ENCODE measurements at places on chromosomes 2 and 18.

GRCh38 chr2:158586491-158586890 is 129.7 kb downstream of the PKP4 start:
- DNase-seq: no peak

DNA sequence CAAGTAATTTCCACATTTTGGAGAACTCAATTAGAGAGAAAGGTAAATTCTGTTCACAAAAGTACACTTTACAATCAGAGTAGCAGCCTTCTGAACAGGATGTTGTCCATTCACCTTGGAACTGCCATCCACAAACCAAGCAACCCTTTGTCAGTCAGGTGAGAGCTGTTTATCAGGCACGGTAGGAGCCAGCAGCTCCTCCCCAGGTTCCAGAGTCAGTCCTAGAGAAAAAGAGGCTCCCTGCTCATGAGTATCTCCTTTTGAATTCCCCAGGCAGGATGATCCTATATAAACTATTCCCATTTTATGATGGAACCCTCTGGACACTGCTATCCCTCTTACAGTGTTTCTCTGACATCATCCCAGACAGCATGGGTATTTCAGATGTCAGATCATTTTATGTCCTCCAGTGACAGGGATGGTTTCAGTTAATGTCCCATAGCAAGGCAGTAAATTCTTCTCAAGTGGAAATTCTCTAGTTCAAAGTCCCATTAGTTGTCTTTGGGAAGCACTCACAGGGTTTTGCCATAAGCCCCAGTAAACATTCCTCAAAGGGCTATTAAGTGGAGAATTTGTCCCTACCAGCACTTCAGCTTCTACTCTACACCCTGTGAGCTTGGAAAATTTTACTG is 34.5 kb upstream of the CSRNP3 start:
- DNase-seq: no peak

- no peak for DNase-seq
Observed at GRCh38 chr2:221096706-221097567, 475.2 kb downstream of the EPHA4 start.

DNA sequence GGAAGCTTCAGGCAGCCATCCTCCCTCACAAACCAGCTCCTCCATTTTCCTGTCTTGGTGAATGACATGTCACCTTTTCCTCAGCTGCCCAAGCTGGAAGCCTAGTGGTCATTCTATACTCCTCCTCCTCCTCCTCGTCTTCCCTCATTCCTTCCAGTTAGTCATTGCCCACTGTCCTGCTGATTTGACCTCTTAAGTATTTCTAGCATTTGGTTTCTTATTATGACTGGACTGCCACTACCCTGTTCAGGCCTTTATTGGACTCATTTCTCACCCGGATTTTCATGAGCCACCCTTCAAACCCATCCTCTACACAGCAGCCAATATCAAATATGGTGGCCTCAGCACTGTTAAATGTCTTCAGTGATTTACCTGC is 21.9 kb upstream of the MGAT5 start:
- DNase-seq: no peak

- peak; percentile 79 for DNase-seq
Observed at GRCh38 chr18:2978661-2979106, 34.3 kb downstream of the LPIN2 start.

DNA sequence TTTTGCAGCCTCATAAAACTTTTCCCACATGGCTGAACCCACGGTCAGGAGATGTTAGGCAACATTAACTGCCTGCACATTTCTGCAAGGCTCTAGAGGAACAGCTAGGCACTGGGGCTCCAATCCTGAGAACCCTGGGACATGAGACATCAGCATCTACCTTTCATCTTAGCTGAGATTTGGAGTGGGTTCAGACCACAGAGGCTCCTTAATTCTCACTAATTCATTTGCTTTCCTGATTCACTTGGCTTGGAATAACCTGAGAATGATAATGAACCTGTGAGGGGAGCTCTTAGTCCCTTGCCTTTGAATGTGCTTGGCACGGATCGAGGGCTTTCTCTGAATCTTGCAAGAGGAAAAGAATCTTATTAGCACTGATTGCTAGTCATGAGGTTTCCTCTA is 266.2 kb downstream of the FIGN start:
- DNase-seq: no peak

GRCh38 chr2:46225730-46226129 is 71.5 kb upstream of the EPAS1 start:
- DNase-seq: no peak

DNA sequence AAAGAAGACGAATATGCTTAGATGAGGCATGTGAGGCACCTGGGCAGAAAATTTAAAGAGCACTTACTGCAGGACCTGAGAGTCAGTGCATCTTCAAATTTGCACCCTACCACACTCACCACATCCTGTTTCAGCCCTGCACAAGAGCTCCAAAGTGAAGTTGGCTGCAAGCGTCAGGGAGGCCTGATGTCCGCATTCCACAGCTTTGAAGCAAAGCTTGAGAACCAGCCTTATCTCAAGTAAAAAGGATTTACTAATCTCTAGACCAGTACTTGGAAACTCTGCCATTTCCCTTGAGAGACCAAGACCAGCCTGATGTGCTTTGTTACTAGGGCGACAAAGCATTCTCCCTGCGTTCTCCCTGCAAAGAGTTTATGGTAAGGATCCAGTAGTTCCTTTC is 3.4 kb upstream of the ASNSD1 start:
- DNase-seq: peak; percentile 73

GRCh38 chr2:10173258-10174005 is 50.9 kb downstream of the RRM2 start:
- DNase-seq: no peak

DNA sequence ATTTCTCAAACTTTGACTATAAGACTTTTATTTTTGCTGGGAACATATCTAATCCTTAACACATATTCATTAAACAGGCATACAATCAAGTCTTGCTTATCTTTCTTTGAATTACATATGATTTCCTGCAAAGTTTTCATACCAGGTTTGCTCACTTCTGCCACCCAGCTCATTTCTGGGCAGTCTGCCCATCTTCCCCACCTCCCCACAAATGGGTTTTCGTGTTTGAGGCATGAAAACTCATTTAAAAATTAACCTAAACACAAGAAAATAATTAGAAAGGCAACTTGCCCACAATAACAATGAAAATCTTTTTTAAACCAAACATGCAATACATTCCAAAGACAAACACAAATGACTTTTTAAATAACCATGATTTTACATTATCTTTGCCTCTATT is 3.4 kb downstream of the CHST9 start:
- DNase-seq: no peak

DNA sequence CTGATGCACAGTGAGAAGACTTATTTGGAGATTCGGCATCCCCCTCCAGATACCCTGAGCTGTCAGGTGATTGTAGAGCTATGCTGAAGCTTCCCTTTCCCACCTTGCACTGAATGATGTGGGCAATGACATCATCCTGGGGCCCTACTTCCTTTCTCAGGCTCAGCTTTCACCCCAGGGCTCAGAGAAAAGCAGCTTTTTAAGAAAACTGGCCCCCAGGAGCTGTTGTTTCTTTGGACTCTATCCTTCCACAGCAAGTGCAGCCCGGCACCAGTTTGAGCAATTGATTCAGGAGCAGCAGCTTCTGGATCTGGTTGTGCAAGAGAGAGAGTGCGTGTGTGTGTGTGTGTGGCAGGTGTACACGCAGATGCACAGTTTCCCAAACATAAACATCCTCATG is 251.3 kb downstream of the ANAPC1 start:
- no peak for DNase-seq

- no peak for DNase-seq
Observed at GRCh38 chr2:228841475-228841874, 429.6 kb downstream of the PID1 start.

DNA sequence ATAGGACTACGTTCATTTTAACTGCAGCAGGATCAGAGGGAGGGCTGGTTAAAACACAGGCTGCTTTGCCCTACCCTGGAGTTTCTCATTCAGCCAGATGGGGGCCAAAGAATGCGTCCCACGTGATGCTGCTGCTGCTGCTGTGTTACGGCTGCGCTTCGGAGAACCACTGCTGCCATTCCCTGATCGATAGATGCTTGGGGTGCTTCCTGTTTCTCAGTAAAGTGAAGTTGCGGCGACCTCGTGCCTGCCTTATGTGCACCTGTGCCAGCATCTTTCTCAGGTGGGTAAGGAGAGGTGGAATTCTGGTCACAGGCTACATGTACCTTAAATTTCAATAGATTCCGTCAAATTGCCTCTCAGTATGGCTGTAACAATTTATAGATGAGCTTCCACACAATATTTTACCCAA is 24.7 kb upstream of the TOGARAM2 start:
- DNase-seq: no peak

GRCh38 chr2:88318956-88319330 is 133.6 kb downstream of the FOXI3 start:
- no peak for DNase-seq

GRCh38 chr2:74562126-74562775 is 7.7 kb downstream of the DOK1 start:
- DNase-seq: no peak
